ENCODE measurements at places on chromosomes 11 and 22. TPM values are rescaled to one million over a fixed set of nuclear protein-coding genes. Genes with fewer than 3 reads are reported as not detected.
A peak's percentile ranks its signal among the peaks of the same experiment; 100 is the strongest.

- DNase-seq, result peak; percentile 33
Observed at GRCh38 chr11:119337581-119338317, 2.9 kb downstream of the C1QTNF5 start.

DNA sequence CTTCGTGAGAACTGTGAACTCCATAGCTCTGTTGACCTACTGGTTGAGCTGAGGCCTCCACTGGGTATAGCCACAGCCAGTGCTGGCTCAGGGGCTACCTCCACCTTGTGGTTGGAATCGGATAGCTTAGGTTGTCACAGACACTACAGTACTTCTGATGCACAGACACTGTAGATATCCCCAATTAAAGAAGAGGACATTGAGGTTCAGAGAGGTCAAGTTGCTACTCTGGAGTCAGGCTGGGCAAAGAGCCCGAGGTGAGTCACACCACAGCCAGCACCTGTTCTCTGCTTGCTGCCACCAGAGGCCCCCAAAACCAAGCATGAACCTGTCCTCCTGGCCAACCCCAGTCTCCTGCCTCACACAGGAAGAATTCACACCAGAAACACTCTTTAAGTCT is 5.4 kb downstream of the UFD1 start:
- no peak for DNase-seq

DNA sequence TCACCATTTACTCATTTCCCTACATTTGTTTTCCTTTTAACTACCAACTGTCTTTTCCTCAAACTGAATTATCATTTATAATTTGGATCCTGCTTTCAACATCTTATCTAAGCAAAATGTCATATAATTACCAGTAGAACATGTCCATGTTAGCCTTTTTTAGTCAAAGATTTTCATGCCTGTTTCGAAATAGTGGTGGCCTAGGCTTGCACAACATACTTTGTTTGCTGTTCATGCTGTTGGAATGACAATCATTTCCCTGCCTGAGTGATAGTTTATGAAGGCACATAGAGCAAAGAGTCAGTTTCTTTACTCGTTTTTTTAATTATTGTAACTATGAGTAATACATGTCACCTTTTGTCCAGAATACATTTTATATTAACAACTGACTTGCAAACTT is 144.3 kb upstream of the ANO3 start:
- DNase-seq, result no peak

GRCh38 chr11:17597770-17598169 is 50.7 kb downstream of the OTOG start:
- no peak for DNase-seq

DNA sequence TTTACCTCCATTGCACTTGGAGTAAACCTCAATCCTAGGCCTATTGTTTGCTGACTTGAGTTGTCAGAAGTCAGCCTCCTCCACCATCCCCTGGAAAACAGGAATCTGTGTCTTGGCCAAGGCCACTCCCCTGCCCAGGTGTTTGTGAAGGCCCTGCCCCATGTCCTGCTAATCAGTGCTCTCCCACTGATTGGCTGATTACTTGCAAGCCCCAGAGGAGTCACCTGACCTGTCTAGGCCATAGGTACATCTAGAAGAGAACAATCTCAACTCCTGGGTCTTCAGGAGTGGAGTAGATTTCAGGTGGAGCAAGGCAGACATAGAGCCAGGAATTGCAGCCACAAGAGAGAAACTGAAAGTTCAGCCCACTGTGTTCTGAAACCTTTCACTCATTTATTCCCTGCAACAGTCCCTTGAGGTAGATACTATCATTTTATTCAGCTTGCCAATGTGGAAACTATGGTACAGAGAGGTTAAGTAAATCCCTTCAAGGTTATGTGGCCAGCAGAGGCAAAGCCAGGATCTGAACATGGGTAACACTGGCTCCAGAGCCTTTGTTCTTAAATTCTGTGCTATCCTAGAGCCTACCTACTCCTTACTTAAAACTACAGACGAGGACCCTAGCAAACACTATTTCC is 10.4 kb downstream of the OAF start:
- DNase-seq, result no peak

- DNase-seq, result no peak
Observed at GRCh38 chr22:46578251-46578823, 40.9 kb upstream of the CELSR1 start.

- no peak for DNase-seq
Observed at GRCh38 chr11:64933213-64933934, 2.3 kb downstream of the GPHA2 start.

- no peak for DNase-seq
Observed at GRCh38 chr11:61734767-61735166, 17.7 kb upstream of the MYRF start.

DNA sequence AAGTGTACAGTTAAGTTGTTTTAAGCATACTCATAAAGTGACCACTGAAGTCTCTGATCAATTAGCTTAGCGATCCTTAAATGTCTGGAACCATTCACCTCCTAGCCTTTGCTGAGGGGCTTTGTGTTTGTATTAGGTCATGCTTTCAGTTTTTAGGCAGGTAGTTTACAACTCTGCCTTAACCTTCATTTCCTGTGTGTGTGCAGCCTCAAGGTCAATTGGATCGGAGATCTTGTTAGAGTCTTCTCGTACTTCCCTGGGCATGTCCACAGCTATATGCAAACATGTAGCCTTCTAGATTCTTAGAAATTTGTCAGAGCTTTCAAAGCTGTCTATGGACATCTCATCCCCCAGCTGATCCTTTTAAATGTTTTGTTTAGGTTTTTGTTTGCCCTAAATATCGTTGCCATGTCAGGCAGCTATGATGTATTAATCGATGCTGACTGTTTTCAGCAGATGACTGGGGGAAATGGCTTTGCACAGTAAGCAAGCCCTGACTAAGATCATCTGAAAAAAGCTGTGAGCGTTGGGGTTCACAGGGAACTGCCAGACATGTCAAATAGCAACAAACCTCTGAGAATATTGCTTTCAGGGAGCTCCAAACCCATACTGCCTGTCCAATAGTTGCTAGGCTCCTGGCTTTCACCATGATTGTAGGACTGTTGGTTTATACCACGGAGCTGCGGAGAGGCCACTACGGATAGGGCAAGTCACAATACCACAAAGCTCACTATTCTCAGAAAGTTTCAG is 45.6 kb downstream of the GLYAT start:
- no peak for DNase-seq

- no peak for DNase-seq
Observed at GRCh38 chr11:36292311-36292722, 3.1 kb upstream of the COMMD9 start.

DNA sequence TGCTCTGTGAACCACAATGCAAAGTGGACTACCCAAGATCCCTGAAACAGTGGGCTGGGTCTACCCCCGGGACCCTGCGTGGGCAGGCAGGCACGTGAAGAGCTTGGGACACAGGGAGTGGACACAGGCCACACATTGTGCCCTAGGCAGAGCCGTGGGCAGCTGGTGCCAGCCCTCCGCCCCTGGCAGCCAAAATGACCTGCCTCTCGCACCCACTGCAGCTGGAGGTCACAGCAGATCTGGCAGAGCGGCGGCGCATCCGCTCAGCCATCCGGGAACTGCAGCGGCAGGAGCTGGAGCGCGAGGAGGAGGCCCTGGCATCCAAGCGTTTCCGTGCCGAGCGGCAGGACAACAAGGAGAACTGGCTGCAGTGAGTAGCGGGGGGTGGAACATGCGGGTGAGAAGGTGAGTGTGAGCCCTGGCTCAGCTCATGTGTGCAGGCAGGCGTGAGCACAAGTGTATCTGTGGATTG is 6.7 kb downstream of the SMTN start:
- no peak for DNase-seq

- DNase-seq, result no peak
Observed at GRCh38 chr22:35601743-35602615, 15.2 kb downstream of the MB start.

- no peak for DNase-seq
Observed at GRCh38 chr11:69734841-69735240, 31.0 kb upstream of the FGF19 start.

DNA sequence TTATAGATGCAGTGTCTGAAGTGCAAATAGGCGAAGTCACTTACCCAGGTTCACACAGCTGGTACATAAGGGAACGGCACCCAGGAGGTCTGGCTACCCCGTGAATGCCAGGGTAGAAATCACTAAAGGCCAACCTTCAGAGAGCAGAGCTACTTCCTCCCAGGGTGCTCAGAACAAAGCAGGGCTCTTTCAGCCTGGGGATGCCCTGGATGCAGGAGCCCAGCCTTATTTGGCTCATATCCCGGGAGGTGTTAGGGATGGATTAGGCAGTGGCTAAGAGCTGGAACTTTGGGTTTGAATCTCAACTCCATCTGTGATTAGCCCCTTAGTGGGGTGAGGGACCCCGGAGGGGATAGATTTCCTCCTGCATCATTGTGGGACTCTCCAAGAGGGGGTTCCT is 33.1 kb upstream of the ASPHD2 start:
- no peak for DNase-seq

GRCh38 chr22:21719024-21719423 is 16.6 kb downstream of the YPEL1 start:
- DNase-seq, result no peak

DNA sequence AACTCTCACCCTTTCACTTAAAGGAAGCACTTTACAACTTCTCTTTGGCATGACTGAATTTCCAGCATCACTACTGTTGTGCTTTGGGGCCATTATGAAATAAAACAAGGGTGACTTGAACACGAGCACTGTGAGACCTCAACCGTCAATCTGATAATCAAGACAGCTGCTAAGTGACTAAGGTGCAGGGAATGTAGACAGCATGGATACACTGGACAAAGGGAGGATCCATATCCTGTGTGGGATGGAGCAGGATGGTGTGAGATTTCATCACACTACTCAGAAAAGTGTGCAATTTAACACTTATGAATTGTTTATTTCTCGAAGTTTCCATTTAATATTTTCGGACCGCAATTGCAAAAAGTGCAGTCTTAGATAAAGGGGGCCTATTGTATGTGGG is 16.1 kb upstream of the EXPH5 start:
- no peak for DNase-seq

DNA sequence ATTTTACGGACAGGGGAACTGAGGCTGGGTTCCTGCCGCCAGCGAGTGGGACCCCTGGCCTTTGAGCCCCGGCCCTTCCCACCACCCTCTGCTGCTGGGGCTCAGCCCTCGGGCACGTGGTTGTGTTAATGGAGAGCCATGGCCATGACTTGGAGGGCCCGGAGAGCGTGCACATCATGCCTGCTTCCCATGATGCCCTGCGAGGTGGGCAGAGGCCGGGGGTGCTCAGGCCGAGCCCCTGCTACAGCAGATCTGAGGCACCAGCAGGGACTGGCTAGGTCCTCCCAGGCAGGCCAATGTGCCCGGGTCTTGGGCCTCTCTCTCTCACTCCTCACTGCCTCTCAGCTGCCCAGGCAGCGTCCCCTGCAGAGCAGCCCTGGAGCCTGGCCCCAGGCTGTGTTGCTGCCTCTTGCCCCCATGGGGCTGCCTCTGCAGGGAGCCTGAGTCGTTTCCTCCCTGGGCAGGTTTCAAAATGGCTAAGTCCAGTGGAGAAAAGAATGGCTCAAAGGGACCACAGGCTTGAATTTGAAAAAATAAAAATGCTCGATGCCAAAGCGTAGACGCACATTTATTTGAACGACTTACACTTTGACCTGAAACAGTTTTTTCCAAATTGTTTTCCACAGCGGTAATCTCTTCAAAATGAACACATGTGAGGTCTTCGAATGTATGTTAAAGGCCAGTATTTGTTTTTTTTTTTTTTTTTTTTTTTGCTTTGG is 72.6 kb upstream of the CLDN5 start:
- peak; percentile 38 for DNase-seq

DNA sequence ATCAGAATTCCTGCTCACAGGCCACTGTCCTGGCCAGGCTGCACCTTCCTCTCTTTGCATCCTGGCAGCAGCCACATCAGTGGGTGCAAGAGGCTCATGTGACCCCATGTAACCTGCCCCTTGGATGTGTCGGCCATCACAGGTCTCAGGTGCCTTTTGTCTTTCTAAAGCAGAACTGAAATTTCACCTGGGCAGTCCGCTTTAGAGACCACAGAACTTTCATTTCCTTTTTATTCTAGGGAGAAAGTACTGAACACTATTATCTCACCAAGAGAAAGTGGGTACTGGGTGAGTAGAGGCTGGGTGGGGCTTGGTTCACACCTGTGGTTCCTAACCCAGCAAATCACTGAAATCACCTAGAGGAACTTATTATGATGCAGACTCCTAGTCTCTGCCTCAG is 51.7 kb upstream of the NUP160 start:
- DNase-seq, result no peak

- DNase-seq, result no peak
Observed at GRCh38 chr22:49656291-49656851, 171.3 kb downstream of the BRD1 start.

- peak; percentile 59 for DNase-seq
Observed at GRCh38 chr11:47552056-47552565, 821 bp downstream of the CELF1 start.

GRCh38 chr11:43908683-43909082 is 28.1 kb downstream of the ALKBH3 start:
- DNase-seq, result no peak

DNA sequence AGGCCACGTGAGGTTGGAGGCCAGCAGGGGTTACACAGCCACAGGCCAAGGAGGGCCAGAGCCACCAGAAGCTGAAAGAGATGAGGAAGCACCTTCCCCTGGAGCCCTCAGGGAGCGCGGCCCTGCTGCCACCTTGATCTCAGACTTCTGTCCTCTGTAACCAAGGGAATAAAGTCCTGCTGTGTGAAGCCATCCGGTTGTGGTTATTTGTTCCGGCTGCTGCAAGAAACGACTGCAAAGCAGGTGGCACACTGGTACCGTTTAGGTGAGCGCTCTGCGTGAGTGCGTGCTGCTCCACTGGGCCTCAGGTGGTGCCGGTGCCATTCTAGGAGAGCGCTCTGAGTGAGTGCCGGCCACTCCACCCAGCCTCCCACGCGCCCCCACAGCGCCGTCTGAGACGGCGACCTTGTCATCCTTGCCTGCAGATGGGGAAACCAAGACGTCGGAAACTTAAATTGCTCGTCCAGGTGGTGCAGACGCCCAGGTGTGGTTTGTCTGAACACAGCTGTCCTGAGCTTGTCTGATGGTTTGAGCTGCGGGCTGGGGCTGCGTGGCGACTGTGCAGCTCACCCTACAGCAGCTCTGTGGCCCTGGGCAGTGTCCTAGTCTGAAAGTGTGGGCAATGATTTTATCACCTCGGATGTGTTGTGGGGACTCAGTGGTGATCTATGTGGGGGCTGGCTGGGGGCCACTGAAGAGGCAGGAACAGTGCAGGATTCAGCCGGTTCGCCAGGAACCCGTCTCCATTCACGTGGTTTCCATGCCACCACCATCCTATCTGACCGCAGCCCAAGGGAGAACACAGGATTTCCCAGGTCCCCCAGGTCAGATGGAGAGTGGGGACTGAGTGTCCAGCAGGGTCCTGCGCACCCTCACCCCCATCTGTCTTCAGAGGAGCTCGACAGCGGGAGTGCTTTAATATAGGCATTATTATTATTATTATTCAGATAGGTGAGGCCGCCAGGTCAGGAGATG is 4.6 kb upstream of the MRGPRG start:
- DNase-seq, result no peak

GRCh38 chr22:25953276-25953675 is 211.3 kb downstream of the MYO18B start:
- DNase-seq, result no peak

GRCh38 chr11:61447601-61448551 is 18.0 kb downstream of the SDHAF2 start:
- DNase-seq, result no peak

GRCh38 chr11:36243641-36244040 is 45.6 kb downstream of the COMMD9 start:
- DNase-seq, result no peak

GRCh38 chr11:131302836-131303235 is 67.6 kb upstream of the NTM start:
- DNase-seq, result no peak

GRCh38 chr11:102238391-102238821 is 78.9 kb upstream of the BIRC3 start:
- DNase-seq, result no peak

PNPLA5 gene
- not detected for total RNA-seq

TRIM22 gene
- total RNA-seq, result 5.0 TPM

SMTNL1 gene
- not detected for total RNA-seq

MS4A4E gene
- total RNA-seq, result not detected
